ENCODE measurements at places on chromosomes 3 and 15.
A peak's percentile ranks its signal among the peaks of the same experiment; 100 is the strongest.

GRCh38 chr3:112958811-112959560 is 15.9 kb downstream of the CD200R1 start:
- no peak for DNase-seq

- peak; percentile 29 for DNase-seq
Observed at GRCh38 chr15:66923438-66923881, 141.9 kb upstream of the SMAD3 start.

DNA sequence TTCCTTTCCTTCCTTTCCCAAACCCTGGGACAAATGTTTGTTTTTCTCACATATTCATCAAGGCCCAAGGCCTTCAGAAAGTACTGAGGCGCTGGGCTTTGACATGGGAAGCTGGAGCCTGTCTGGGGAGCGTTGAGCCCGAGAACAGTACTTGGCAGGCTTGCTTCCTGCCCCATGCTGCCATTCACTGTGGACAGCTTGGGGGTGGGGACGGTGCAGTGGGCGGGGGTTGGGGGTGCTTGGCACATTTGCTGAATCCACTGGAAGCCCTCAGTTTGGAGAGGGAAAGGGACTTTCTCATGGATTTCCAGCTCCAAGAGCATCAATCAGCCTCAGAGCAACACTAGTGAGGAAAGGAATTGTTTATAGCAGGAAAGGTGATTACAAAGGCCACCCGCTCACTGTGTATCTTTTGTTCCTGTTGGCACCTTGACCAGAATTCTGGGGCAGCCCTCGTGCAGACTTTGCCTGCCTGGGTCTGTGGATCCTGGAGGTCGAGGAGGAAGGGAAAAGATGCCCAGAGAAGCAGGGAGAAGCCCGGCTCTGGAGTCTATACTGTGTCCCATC is 199.8 kb upstream of the RGMA start:
- no peak for DNase-seq

GRCh38 chr3:69770219-69770618 is 31.0 kb downstream of the MITF start:
- DNase-seq, result peak; percentile 97

DNA sequence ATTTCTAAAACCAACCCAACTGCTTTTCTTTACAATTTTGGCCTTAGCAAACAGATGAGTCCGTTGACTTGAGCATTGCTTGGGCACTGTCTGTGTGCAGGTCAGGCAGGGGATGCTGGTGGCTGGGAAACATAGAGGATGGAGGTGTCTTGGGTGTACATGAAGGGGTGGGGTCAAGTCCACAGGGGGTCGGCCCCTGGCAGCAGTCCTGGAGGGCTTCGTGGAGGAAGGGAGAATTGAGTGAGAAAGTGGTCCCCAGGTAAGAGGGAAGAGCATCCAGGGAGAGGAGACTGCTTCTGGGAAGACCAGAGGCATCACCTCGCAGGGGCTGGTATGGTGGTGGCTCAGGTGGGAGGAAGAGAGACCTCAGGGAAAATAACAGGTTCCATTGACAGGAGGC is 144.8 kb downstream of the TJP1 start:
- DNase-seq, result no peak

- DNase-seq, result no peak
Observed at GRCh38 chr3:23422517-23422851, 219.4 kb downstream of the UBE2E2 start.

GRCh38 chr15:74621936-74622335 is 6.3 kb downstream of the CLK3 start:
- no peak for DNase-seq

DNA sequence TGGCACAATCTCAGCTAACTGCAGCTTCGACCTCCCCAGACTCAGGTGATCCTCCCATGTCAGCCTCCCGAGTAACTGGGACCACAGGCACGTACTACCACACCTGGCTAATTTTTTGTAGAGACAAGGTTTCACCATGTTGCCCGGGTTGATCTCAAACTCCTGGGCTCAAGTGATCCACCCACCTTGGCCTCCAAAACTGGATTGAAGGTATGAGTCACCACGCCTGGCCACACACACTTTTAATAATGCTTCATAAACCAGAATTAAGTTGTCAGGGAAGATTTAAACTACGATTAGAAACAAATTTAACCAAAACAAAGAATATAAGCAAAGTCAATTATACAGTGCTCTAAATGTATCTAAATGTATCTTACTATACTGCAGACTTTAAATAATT is 87.5 kb downstream of the LRRFIP2 start:
- no peak for DNase-seq

- DNase-seq, result no peak
Observed at GRCh38 chr3:10521772-10522441, 16.5 kb upstream of the ATP2B2 start.

GRCh38 chr15:69625328-69625727 is 172.7 kb downstream of the RPLP1 start:
- DNase-seq, result no peak

- DNase-seq, result peak; percentile 43
Observed at GRCh38 chr15:48811325-48811958, 573 bp upstream of the CEP152 start.

- peak; percentile 10 for DNase-seq
Observed at GRCh38 chr3:118637846-118638245, 396.8 kb downstream of the IGSF11 start.

GRCh38 chr15:52658955-52659354 is 20.2 kb downstream of the ATOSA start:
- peak; percentile 38 for DNase-seq

DNA sequence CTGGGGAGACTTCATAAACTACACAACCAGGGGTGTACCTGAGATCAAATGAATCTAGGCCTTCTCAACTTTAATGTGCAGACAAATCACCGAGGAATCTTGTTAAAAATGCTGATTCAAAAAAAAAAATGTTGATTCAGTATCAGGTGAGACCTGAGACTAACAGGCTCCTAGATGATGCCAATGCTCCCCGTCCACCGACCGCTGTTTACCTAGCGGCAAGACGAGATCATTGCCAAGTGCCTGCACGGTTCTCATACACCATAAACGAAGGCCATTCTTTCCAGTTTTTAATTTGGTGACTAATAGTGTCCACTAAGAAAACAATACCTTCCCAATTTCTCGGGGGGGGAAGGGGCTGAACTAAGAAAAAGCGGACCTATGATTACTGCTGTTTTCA is 2.5 kb upstream of the FSIP1 start:
- peak; percentile 44 for DNase-seq

Data from kidney tubule cell (primary cell).